ENCODE measurements at places on chromosomes 6 and 20.
A peak's percentile ranks its signal among the peaks of the same experiment; 100 is the strongest.

- DNase-seq = no peak
Measured at GRCh38 chr20:20731000-20731944, 18.8 kb upstream of the RALGAPA2 start.

GRCh38 chr20:38043512-38044300, 10.2 kb downstream of the RPRD1B start:
- DNase-seq = no peak

GRCh38 chr20:34977365-34978091, 21.9 kb downstream of the MYH7B start:
- DNase-seq = no peak

GRCh38 chr6:24981386-24981760, 45.6 kb upstream of the RIPOR2 start:
- DNase-seq = no peak

DNA sequence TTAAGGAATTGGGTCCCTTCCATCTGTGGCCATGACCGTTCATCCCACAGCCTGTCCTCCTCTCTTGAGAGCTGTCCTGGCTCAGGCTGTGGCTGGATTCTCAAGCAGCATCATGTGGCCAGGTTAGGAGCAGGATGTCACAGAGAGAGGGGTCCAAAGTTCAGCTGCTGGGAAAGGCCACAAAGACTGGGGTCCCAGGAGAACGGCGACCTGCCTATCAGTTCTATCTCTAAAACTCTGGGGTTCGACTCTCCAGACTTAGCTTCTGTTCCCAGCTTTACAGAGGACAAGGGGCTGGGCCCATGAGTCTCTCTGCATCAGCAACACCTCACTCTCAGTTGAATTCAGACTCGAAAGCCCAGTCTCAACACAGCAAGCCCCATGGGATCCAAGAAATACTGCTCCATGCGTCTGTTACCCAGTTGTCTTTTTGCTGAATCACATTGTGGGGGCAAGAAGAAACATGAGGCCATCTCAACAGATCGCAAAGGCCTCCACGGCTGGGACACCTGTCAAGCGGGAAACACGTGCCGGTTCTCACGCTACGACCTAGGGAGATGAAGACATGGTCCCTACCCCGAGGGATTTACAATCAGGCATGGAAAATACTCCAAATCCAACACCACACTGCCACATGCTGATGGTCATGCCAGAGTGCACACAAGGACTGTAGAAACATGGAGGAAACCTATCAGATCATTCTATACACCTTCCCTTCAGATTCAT, 95.4 kb downstream of the SLC22A23 start:
- DNase-seq = no peak

- peak; percentile 12 for DNase-seq
Measured at GRCh38 chr20:1415667-1416468, 23.0 kb upstream of the FKBP1A start.

DNA sequence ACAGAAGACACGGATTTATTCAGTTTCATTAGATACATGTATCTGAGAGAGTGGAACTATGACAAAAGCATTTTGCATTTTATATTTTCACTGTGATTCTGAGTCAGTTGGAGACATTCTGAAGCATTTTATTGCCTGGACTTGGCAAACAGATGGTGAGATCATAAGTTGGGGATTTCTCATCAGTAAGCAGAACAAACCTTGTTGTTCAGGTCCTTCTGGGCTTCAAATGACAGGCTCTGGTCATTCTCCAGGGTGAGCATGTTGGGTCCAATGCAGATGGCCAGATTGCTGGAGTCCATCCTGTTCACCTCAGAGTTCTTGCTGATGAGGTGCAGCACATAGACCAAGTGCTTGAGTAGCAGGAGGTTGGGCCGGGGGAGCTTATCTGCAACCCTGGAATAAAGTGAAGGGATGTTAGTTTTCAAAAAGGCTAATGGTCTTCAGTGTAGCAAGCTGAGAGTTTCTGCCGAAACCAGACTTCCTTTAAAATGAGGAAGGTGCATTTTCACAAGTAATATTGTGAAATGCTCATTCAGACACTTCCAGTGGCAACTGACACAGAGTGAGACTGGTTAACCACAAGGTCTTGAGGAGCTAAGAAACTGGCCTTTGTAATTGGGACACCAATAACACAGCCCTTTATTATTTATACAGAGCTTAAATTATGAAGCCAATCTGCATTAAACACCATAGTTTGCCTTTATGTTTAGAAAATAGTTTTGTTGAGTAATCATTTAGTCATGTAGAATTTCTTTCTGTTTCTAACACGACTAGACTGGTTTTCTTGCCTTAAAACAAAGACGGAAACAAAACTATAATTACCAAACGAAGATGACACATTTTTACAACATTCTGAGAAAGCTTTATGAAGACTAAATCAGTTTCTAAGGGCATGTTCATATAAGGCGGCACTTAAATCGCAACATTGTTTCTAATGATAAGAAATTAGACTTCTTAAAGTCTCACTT, 5.6 kb downstream of the TAGAP start:
- peak; percentile 73 for DNase-seq

- DNase-seq = no peak
Measured at GRCh38 chr6:170317076-170317475, 10.5 kb downstream of the FAM120B start.
